ENCODE measurements at places on chromosomes 2 and 18. TPM values are rescaled to one million over a fixed set of nuclear protein-coding genes. Genes with fewer than 3 reads are reported as not detected.

SGO2 gene
- 5.9 TPM for polyA plus RNA-seq

DNA sequence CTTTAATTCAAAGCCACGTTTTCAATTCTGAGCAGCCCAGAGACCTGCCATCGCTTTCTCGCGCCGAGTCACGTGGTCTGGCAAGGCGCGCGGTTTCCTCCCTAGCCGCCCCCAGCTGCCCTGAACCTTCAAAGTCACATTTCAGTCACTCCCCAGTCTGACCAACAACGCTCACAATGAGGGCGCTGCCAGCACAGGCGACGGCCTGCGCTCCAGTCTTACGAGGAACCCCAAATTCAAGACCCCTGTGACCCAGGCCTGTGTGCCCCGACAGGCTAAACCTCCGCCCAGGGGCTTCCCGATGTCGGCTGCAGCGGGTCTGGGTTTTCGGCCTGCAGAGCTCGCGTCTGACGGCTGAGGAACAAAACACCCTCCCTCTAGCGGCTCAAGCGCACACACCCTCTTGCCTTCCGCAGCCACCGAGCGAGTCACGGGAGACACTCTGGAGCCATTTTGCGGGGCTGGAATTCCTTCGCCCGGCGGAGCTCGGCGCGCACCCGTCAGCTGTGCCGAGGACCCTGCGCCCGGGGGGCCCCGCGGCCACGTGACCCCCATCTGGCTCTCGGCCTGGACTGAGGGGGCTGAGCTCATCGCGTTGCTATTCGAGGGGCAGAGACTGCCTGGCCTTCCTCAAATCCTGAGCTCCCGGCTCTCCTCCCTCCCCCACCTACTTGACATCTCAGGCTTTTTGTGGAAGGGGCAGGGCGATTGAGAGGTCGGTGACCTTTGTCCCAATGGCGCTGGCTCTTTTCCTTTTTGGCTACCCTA lies 69.9 kb upstream of the ITGB6 start:
- DNase-seq, result peak; percentile 94

GRCh38 chr18:48947560-48947959 lies 3.2 kb downstream of the SMAD7 start:
- DNase-seq, result no peak

DNA sequence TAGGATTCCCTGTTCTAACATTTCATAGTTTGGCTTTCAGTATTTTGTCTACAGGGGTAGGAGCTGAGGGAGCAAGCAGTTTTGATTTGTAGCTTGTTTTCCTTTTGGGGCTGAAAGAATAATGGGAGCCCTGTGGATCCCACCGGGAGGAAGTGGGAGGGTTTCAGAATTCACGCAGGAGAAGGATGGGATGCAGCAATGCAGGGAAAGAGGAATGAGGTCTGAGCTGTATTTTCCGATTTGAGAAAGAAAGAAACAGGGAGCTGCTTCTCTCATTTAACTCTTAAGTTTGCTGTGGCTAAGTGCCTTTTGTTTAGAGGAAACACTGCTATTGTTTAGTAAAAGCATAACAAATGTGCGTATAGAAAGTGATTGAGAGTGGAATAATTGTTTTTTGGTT lies 141.0 kb downstream of the ADCYAP1 start:
- peak; percentile 20 for DNase-seq

DNA sequence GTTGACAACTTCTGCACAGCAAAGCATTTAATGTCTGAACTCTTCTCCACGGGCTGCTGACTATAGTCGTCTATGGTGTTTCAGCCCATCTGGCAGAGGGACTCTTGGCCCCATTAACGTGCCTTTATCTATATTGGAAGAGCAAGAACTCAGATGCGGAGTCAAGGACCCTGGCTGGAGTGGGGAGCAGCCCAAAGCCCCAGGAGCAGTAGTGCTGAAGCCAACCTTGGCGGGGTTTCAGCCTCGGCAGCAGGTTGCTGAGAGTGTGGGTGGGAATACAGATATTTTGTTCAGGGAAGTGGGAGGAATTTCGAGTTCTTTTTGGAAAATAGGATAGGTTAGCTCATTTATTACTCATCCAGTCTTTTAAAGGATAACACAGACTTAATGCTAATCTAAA lies 34.2 kb downstream of the TMEM17 start:
- peak; percentile 79 for DNase-seq

CCDC121 gene
- 5.1 TPM for polyA plus RNA-seq

GRCh38 chr2:232815569-232815968 lies 39.2 kb upstream of the KCNJ13 start:
- DNase-seq, result no peak

CCDC68 gene
- polyA plus RNA-seq, result 0.35 TPM

- no peak for DNase-seq
These were observed 6.9 kb downstream of the STEAP3 start for GRCh38 chr2:119230219-119231185.

TMEFF2 gene
- 18.6 TPM for polyA plus RNA-seq

FAM98A gene
- 32.8 TPM for polyA plus RNA-seq

- DNase-seq, result no peak
These were observed 8.8 kb downstream of the RPL37A start for GRCh38 chr2:216507220-216508160.

DNA sequence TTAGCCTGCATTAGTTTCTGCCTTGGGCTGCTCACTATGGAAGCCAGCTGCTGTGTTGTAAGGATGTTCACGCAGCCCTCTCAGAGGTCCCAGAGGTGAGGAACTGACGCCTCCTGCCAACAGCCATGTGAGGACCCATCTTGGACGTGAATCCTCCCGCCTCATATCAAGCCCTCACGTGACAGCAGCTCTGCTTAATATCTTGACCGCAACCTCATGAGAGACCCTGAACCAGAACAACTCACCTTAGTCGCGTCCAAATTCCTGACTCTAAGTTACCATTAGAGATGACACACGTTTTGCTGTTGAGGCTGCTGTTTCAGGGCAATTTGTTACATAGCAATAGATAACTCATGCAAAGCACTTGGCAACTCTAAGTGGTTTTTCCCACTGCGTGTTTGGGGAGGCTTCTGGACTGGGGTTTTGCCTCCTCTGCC lies 97.7 kb downstream of the TMEM17 start:
- peak; percentile 36 for DNase-seq

TMEM247 gene
- not detected for polyA plus RNA-seq

LYPD6B gene
- polyA plus RNA-seq, result 0.18 TPM

DNA sequence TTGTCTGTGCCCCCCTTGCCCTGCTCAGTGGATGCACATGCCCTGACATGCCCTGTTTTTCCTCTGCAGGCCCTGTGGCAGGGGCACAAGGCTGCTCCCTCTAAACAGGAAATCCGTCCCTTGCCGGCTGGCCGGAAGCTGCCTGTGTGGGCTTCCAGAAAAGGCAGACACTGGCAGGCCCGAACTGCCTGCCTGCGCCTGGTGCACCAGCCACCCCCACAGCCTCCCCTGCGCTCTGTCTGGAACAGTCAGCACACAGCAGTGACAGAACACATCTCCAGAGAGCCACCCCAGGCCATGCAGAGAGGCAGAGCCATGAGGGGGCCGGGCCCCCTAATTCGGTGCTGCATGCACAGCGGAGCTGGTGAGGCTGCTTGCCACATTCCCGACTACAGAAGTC lies 33.5 kb downstream of the LOXHD1 start:
- DNase-seq, result no peak

PCARE gene
- polyA plus RNA-seq, result 0.28 TPM

GRCh38 chr2:134460583-134460998 lies 206.7 kb downstream of the MGAT5 start:
- no peak for DNase-seq

DNA sequence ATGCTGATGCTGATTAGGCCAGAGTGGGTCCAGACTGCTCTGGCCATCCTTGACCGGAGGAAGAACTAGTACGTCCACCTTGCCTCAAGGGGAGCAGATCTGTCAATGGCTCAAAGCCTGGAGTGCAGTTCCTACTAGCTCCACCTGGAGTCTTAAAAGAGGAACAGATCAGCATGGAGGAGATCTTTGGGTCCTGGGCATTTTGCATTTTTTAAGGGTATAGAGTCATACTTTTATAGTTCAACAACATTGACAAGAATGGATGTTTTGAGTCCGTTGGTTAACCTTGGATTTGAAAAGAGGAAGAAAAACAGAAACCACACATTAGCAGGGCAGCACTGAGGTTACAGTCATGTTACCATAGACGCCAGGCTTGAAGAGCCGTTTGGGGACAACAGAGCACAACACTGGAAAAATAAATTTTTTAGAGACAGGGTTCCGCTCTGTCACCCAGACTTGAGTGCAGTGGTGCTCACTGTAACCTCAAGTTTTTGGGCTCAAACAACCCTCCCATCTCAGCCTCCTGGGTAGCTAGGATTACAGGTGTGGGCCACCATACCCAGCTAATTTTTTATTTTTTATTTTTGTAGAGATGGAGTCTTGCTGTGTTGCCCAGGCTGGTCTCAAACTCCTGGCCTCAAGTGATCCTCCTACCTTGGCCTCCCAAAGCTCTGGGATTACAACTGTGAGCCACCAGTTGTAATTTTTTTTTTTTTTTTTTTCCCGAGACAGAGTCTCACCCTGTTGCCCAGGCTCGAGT lies 78.5 kb downstream of the PRKCE start:
- no peak for DNase-seq

OSBPL6 gene
- 4.6 TPM for polyA plus RNA-seq

DNA sequence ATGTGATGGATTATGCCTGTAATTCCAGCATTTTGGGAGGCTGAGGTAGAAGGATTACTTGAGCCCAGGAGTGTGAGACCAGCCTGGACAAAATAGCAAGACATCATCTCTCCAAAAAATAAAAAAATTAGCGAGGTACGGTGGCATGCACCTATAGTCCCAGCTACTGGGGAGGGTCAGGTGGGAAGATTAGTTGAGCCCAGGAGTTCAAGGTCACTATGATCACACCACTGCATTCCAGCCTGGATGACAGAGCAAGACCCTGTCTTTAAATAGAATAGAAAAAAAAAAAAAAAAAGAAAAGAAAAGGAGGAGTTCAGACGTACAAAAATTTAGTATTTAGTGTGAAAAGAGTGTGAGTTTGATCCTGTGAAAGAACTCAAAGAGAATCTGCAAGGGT lies 154.9 kb downstream of the NR4A2 start:
- DNase-seq, result no peak

DNA sequence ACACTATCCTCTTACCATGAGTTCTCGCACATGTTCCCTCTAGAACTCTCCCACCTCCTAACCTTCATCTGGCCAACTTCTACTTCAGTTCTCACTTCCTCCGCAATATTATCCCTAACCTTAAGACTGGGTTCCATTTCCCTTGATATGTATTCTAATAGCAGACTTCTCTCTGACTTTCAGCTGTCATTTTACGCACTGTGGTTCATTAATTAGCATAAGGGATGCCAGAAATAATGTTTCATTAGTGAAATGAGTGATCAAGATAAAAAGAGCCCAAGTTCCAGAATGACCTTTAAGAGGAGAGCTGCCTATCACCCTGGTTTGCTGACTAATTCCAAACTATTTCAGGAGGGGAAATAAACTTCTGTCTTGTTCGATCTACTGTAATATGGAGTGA lies 108.6 kb upstream of the CCDC150 start:
- no peak for DNase-seq

- DNase-seq, result no peak
These were observed 4.3 kb downstream of the DSG4 start for GRCh38 chr18:31380912-31381311.

CFLAR gene
- 44.8 TPM for polyA plus RNA-seq

DNA sequence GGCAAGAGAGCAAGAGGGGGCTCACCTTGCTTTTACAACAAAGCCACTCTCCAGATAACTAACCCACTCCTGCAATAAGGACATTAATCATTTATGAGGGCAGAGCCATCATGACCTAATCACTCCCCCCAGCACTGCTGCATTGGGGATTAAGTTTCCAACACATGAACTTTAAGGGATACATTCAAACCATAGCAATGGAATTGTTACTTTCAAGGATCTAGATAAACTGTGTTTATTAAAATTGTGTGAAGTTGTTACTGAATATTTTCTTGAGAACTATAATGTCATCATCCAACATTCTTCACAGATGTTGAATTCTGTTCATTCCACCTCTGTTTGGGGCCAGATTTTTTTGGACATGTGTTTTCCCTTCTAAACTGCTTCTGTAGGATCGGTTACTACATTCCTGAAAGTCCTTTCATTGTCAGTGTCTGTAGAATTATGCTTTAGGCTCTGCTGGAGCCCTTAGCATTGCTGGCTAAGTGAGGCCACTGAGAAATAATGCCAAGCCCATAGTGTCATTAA lies 50.4 kb downstream of the SPATS2L start:
- peak; percentile 55 for DNase-seq

GRCh38 chr2:86371527-86371926 lies 34.1 kb upstream of the REEP1 start:
- no peak for DNase-seq

DNA sequence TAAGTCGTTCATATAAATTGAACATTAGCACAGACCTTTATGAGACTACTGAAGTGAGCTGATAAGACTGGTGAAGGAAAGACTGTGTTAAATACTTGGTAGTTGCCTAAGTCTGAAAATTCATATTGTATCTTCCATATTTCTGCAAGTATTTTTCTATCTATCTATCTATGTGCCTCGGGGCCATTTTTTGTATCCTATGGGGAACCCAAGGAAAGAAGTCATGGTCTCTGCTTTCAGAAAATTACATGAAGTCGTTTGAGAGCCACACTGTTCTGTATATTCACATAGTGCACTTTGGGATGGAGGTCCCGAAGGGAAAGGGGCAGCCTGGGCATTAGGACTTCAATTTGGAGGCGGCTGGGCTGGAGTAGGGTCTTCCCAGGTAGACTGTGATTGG lies 89.6 kb downstream of the EPAS1 start:
- no peak for DNase-seq

- no peak for DNase-seq
These were observed 10.7 kb downstream of the BIN1 start for GRCh38 chr2:127096280-127096679.

DNA sequence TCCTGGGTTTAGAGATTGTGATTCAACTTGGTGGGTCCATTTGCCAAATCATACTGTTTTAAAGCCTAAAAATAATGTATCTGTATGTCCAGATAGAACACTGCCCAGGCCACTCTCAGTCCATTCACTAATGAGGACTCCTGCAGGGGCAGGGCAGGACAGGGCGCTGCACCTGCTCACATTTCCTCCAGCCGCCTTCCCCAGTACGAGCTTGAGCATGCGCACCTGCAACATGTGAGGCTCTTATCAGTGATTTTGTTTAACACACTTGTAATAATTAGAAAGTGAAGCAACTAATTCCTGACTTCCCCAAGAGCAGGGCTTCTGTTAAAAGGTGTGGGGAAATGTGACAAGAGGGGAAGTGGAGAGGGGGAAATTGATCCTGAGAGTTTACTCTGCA lies 89.7 kb downstream of the AFF3 start:
- no peak for DNase-seq

SLC4A5 gene
- 2.9 TPM for polyA plus RNA-seq

GRCh38 chr2:224039770-224040440 lies 819 bp upstream of the SERPINE2 start:
- no peak for DNase-seq

DNA sequence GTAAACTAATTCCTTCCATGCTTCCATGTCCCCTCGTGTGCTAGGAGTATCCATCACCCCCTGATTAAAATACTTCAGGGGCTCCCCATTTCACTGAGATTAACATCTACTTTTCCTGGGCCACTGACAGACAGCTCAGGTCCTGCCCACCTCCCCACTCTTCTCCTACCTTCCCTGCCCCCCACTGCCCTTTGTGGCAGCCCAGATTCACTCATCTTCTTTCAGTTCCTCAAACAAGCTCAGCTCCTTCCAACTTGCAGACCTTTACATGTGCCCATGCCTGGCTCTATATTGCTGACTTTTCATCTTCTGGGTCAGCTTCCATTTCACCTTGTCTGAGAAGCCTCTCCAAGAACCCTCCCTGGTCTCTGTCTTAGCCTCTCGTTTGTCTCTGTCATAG lies 12.0 kb downstream of the RUFY4 start:
- DNase-seq, result no peak

UGT1A3 gene
- polyA plus RNA-seq, result not detected

Measured in hindlimb muscle (tissue), 1 donor.